CMK (cell line): ENCODE measurements at places on chromosomes 3 and 15.

DNA sequence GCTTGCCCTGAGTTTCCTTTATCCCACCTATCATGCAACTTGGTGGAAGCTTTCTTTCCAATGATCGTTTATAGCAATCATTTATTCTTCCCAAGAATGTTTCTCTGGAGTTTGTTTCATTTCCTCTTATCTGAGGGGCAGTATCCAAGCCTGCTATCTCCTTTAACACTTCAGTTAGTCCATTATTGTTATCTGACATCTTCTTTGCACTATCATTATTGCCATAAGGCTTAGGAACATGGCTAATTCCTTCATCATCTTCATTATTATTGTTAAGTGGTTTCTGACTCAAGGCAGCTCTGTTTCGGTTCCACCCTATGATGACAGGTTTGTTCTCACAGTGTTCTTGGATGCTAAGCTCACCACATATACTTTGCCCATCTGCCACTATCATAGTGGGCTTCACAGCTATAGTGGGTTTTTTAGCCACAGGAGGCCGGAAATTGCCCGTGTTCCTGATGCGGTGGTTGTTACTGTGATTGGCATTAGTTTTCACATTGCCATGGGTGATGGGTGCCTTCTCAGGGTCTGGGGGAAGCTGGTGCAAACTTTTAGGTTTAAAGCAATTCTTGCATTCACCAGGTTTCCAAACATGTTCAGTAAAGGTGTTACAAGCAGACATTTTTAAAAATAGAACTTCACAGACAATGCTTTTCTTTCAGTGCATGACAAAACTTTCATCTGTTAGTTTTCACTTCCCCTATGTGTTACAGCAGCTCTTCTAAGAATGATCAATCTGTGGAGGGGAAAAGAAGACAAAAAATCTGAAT lies 110.6 kb upstream of the TSPAN3 start:
- no peak for DNase-seq

DNA sequence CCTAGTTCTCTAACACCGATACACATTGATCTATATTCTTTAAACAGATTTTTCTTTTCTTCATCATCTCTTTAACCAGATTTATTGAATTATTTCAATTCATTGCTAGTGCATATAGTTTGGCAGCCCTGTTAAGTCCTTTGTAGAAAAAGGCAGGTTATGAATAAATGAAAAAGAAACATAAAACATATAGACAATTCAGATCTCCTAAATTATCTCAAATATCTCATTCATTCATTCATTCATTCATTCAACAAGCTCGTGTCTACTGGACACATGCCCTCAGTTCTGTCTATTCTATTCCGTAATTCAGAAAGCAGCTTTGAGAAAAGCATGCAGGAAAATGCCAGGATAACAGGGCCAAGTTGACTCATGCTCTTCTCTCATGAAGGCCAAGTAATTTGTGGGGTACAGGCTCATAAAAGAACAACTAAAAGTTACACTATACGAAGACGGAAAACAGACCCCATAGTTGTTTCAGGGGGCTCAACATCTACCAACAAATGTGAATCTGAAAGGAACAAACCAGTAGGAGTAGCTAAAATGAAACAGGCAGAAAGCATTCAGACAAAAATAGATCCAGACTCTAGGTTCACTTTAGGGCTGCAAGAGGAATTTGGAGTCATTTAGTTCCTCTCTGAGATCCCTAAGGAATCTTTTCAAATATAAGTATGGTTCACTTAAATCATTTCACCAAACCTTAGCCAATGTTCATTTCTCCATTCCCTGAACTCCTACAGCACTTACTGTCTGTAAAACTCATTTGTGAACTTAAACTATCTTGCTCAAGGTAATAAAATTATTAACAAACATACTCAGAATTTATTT lies 7.5 kb downstream of the ZNF148 start:
- no peak for DNase-seq

DNA sequence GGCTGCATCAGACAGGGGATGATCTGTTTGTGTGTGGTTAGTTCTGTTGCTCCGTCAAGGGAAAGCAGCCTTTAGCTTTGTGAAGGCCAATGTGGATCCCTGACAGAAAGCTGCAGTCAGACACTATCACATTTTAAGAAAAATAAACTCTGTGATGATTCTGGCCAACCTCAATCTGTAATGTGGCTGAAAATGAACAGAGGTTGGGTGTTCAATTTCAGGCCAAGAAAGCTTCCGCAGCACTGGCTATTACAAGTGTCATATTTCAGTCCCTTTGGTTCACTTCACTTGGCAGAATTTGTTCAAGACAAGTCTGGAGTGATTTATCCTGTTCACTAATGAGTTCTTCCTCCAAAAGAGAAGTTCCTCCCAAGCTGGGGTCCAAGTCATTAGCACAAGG lies 571.8 kb upstream of the IL12A start:
- no peak for DNase-seq

GRCh38 chr3:55719006-55719405 lies 231.9 kb upstream of the WNT5A start:
- no peak for DNase-seq

GRCh38 chr3:53704363-53704725 lies 141.9 kb downstream of the CHDH start:
- DNase-seq: no peak

DNA sequence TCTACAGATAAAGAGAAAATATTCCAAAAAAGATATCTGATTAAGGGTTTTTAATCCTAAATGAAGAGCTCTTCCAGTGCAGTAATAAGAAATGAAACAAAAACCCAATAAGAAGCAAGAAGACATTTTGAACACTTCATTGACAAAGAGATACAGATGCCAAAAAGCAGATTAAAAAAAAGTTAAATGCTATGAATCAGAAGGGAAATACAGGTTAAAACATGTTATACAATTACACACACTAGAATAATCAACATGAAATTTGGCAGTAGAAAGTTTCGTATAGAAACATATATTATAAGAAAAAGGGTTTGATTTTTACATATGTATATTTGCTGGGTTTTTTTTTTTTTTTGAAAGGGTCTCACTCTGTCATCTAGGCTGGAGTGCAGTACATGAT lies 135.0 kb downstream of the ROBO1 start:
- no peak for DNase-seq

- no peak for DNase-seq
Observed at GRCh38 chr3:147672436-147672835, 263.3 kb downstream of the ZIC1 start.
